Upper lobe of left lung (tissue), 6 donors: ENCODE measurements at places on chromosomes 1 and 21. TPM values are rescaled to one million over a fixed set of nuclear protein-coding genes. Genes with fewer than 3 reads are reported as not detected.

Gene PLPP3
- total RNA-seq = 71.7 TPM

Gene GPR25
- not detected for total RNA-seq

Gene DENND2D
- total RNA-seq = 154 TPM

Gene IGSF3
- 28.3 TPM for total RNA-seq

Gene NME7
- total RNA-seq = 11.6 TPM

Gene NCF2
- total RNA-seq = 123 TPM

Gene CRB1
- total RNA-seq = 0.13 TPM

GRCh38 chr21:44760376-44760775 is 41.2 kb downstream of the UBE2G2 start:
- H3K27ac ChIP-seq = no peak overlapping the region
- DNase-seq = no peak
- H3K27me3 ChIP-seq = no peaks in the 10 kb centered on the region
- H3K4me1 ChIP-seq = peaks cover 7% of the 10 kb centered on the region

DNA sequence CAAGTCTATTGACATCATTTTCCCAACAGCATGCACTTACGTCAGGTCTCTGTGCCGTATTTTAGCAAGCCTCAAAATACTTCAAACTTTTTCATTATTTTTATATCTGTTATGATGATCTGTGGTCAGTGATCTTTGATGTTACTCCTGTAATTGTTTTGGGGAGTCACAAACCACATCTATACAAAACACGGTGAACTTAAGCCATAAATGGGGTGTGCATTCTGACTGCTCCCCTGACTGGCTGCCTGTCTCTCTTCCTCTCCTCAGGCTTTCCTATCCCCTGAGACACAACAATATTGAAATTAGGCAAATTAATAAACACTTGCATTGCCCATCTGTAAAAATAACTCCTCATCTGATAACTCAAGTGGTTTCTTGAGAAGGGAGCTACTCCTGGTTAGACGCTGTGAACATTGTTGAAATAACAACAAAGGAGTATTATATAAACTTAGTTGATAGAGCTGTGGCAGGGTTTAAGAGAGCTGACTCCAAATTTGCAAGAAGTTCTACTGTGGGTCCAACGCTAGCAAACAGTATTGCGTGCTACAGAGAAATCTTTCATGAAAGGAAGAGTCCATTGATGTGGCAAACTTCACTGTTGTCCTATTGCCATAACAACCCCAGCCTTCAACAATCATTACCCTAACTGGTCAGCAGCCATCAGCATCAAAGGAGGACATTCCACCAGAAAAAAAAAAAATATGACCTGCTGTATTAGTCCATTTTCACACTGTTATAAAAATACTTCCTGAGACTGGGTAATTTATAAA is 105.8 kb upstream of the DSCAM start:
- no peaks in the 10 kb centered on the region for H3K4me1 ChIP-seq
- H3K4me3 ChIP-seq = no peak overlapping the region
- H3K27me3 ChIP-seq = no peaks in the 10 kb centered on the region
- no peaks in the 10 kb centered on the region for H3K36me3 ChIP-seq
- H3K27ac ChIP-seq = no peak overlapping the region

DNA sequence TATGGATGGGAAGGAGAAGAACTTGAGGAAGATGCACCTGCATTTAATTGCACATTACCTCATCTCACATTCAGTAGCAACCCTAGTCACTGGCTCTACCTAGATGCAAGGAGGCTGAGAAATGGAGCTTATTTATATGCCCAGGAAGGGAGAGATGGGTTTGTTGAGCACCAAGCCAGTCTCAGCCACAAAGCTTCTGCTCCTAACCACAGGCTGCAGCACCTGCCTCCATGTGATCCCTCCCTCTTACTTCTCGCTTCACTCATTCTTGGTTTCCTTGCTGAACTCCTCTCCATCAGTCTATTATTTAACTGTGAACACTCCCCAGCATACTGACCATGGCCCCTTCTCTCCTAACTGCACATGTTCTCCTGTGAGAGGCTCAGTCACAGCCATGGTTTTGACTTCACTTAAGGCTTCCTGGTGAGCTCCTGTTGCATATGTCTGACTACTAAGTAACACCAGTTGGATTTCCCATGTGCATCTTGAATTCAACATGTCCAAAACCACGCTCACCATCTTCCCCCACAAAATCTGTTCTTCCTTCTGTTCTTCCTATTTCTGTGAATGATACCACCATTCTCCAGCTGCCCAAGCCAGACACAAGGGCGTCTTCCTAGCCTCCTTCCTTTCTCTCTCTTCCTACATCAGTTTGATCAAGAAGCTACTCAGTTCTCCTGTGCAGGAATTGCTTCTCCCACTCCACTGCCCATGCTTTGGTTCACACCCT is 139.8 kb downstream of the AK5 start:
- no peak overlapping the region for H3K4me3 ChIP-seq
- no peak for DNase-seq
- no peak overlapping the region for H3K27ac ChIP-seq
- no peaks in the 10 kb centered on the region for H3K36me3 ChIP-seq

- H3K4me3 ChIP-seq = peak within 1 kb of the TSS; percentile 75
- peak within 1 kb of the TSS; percentile 93 for H3K27ac ChIP-seq
- peaks cover 26% of the 10 kb centered on the region for H3K4me1 ChIP-seq
- peaks cover 17% of the 10 kb centered on the region for H3K36me3 ChIP-seq
- peak; percentile 99 for DNase-seq
These were observed at the start of gene METTL13 for GRCh38 chr1:171781176-171781875. Gene METTL13 (plus strand): TSS chr1:171781660. CDS start chr1:171781968, 308 bp downstream.

GRCh38 chr1:236122176-236122575 is 20.2 kb upstream of the GPR137B start:
- H3K36me3 ChIP-seq = no peaks in the 10 kb centered on the region
- DNase-seq = no peak
- H3K4me1 ChIP-seq = no peaks in the 10 kb centered on the region
- no peak overlapping the region for H3K27ac ChIP-seq

- no peak for DNase-seq
- H3K4me1 ChIP-seq = peaks cover 17% of the 10 kb centered on the region
- no peaks in the 10 kb centered on the region for H3K36me3 ChIP-seq
These were observed 48.2 kb downstream of the SPSB1 start for GRCh38 chr1:9340864-9341263.

- H3K4me1 ChIP-seq = peaks cover 15% of the 10 kb centered on the region
- H3K27ac ChIP-seq = no peak overlapping the region
- H3K36me3 ChIP-seq = peaks cover 40% of the 10 kb centered on the region
- no peaks in the 10 kb centered on the region for H3K27me3 ChIP-seq
- H3K4me3 ChIP-seq = no peak overlapping the region
- no peak for DNase-seq
These were observed 5.1 kb downstream of the ATF3 start for GRCh38 chr1:212613440-212614335.

DNA sequence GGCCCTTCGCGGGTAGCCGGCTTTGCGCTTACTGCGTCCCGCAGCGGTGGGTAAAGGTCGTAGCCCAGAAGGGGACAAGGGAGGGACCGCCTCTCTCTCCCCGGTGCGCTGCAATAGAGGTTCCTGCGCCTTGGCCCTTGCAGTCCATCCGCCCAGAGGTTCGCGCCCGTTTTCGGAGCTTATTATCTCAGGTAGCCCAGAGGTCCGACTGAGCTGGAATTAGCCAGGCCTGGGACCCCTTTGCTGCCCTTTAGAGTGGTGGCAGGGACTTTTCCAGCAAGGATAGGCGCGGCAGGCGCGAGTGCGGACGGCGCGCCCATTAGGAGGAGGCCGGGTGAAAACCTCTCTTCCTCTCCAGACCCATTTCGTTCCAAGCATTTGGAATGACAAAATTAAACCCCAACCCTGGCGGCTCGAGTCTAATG is 5.0 kb downstream of the LHX4 start:
- no peaks in the 10 kb centered on the region for H3K36me3 ChIP-seq
- peaks cover 80% of the 10 kb centered on the region for H3K27me3 ChIP-seq
- peaks cover 47% of the 10 kb centered on the region for H3K4me1 ChIP-seq
- no peak overlapping the region for H3K4me3 ChIP-seq
- no peak overlapping the region for H3K27ac ChIP-seq

DNA sequence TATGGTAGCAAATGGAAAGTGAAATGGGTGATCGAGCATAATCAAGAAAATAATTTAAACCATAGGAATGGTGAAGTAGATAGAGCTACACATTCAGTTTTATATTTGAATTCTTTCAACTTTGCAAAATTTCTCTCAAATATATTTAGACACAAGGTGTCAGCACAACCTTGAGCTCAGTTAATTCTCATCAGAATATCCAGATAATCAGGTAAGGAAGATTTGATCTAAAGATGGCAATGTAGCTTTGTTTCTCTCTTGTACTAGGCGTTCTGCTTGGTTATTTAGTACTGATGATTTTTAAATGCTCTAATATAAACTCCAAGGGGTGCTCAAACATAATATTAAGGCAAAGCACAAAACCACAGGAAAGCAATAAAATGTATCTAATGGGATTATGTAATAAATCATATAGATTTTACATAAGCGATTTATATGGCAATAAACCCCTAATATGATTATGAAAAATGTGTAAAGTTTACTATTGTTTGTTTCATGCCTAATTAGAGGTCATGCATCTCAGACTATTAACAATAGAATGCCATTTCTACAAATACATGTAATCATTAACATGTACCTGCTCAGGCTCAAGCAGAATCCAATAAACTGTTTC is 32.4 kb upstream of the SERTAD4 start:
- H3K27ac ChIP-seq = no peak overlapping the region
- H3K4me1 ChIP-seq = no peaks in the 10 kb centered on the region
- no peak for DNase-seq
- no peaks in the 10 kb centered on the region for H3K36me3 ChIP-seq
- H3K4me3 ChIP-seq = no peak overlapping the region

DNA sequence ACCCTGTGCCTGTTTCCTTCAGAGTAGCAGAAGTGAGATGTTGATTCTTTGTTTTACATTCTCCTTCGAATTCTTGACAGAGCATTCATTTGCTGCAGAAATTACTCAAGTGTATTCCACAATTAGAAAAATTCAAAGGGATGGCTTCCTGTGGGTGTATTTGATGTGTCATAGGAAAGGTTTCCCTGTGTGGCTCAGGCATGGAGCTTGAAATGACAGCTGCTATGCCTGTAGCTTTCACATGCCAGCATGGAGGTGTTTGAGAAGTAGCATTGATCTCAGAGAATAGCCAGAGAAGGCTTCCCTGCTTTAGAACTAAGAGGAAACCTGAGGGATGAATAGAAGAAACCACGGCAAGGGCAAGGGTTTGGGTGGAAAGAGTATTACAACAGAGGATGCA is 317.2 kb upstream of the DEPDC1 start:
- H3K4me1 ChIP-seq = no peaks in the 10 kb centered on the region
- DNase-seq = no peak
- H3K27ac ChIP-seq = no peak overlapping the region
- no peaks in the 10 kb centered on the region for H3K27me3 ChIP-seq
- no peak overlapping the region for H3K4me3 ChIP-seq

DNA sequence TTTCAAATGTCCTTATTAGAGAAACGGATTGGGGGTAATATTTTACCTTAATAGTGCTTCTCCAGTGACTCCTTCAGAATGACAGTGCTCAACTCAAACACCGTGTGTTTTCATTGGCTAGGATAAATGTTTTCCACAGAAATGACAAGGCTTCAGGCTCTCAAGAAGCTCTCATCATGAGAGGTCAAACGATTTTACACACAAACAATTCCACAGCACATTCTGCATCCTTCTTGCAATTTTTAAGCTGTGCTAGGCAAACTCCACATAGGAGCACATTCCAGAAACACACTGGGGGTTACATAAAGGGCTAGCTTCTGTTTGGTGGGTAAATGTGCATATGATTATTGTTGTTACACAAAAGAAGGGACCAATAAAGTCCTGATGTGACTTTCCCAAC is 75.5 kb upstream of the IPO9 start:
- no peak overlapping the region for H3K4me3 ChIP-seq
- no peak overlapping the region for H3K27ac ChIP-seq
- no peaks in the 10 kb centered on the region for H3K36me3 ChIP-seq
- no peaks in the 10 kb centered on the region for H3K27me3 ChIP-seq

- no peaks in the 10 kb centered on the region for H3K27me3 ChIP-seq
- H3K4me1 ChIP-seq = no peaks in the 10 kb centered on the region
- H3K27ac ChIP-seq = no peak overlapping the region
- H3K36me3 ChIP-seq = peaks cover 14% of the 10 kb centered on the region
- no peak for DNase-seq
These were observed 27.8 kb downstream of the FBXO28 start for GRCh38 chr1:224141693-224142092.

DNA sequence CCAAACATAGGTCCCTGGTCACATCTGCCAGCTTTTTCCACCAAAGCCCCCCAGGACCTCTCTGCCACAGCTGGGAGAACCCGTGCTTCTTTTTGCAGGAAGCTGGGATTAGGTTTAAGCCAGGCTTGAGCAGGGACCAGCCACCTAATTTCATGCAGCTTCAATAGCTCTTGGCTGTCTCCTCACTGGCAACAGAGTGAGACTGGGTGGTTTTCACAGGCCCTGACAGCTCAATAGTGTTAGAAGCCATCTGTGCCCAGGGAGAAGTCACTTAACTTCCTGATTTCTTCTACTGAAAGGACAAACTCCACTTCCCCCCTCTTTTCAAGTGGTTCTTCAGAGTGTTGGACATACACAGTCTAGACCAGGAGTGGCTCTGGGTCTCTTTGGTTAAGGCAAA is 20.4 kb upstream of the SRSF4 start:
- peak overlapping the region; percentile 80 for H3K27ac ChIP-seq
- H3K4me3 ChIP-seq = no peak overlapping the region
- H3K4me1 ChIP-seq = peaks cover 13% of the 10 kb centered on the region
- H3K27me3 ChIP-seq = no peaks in the 10 kb centered on the region

- no peak for DNase-seq
- H3K36me3 ChIP-seq = no peaks in the 10 kb centered on the region
- H3K27me3 ChIP-seq = no peaks in the 10 kb centered on the region
- no peak overlapping the region for H3K4me3 ChIP-seq
- H3K4me1 ChIP-seq = no peaks in the 10 kb centered on the region
These were observed 61.7 kb downstream of the KCNT2 start for GRCh38 chr1:196546272-196547111.

GRCh38 chr1:63024132-63024531 is 240.2 kb downstream of the ATG4C start:
- no peaks in the 10 kb centered on the region for H3K27me3 ChIP-seq
- DNase-seq = no peak
- H3K4me1 ChIP-seq = no peaks in the 10 kb centered on the region

- DNase-seq = no peak
- peak overlapping the region; percentile 99 for H3K27ac ChIP-seq
- H3K4me1 ChIP-seq = peaks cover 30% of the 10 kb centered on the region
These were observed 839 bp downstream of the SWT1 start for GRCh38 chr1:185157599-185158412.

DNA sequence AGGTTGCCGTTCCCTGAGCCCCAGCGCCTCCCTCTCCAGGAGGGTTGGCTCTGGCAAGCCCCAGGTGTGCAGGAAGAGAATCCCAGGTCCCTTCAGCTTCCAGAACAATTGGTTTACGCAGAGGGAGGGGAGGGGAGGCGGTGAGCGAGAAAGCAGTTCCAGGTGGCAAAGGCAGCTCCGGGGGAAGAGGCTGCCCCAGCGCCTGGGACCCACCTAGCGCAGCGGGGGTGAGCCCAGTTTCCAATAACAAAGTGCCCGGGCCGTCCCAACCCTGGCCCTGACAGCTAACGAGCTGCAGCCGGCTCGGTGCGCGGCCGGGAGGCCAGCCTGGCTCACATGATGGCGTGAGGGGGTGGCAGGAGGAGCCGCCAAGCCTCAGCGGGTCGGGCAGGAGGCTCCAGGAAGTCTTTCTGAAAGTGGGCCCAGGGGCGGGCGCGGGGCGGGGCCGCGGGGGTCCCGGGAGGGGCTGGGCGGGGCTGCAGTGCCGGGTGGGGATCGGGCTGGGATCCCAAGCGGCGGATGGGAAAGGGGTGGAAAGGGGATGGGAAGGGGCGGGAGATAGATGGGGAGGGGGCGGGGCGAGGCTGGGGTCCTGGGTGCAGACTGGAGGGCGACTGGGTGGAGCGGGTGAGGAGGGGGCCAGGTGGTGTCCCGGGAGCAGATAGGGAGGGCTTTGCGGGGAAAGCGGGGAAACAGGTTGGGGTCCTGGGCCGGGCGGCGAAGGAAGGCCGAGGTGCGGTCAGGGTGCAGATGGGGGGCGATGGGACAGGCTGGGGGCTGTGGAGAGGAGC is 22.8 kb downstream of the DHRS3 start:
- peaks cover 72% of the 10 kb centered on the region for H3K4me1 ChIP-seq
- peaks cover 3% of the 10 kb centered on the region for H3K36me3 ChIP-seq
- H3K27me3 ChIP-seq = no peaks in the 10 kb centered on the region
